T-helper 2 cell treated with Interferon-gamma antibody and Interleukin-4, amounts not matched to agents 100 ng/mL and 5 ng/mL, for 36 hours (primary cell): ENCODE measurements at places on chromosomes 5 and 9. TPM values are rescaled to one million over a fixed set of nuclear protein-coding genes. Genes with fewer than 3 reads are reported as not detected.

WDR38 gene
- not detected in 2 replicates for total RNA-seq

DCTN4 gene
- 40.6 and 42.0 TPM in 2 replicates for total RNA-seq

RAB3C gene
- total RNA-seq, result not detected in 2 replicates

PGM5 gene
- total RNA-seq, result not detected in 2 replicates

GRIN3A gene
- total RNA-seq, result not detected in 2 replicates

SNCAIP gene
- not detected in 2 replicates for total RNA-seq

CCDC187 gene
- 0.02 TPM in 1 of 2 replicates, not detected in the other for total RNA-seq

NR3C1 gene
- 50.7 and 51.2 TPM in 2 replicates for total RNA-seq

GRHPR gene
- 50.9 and 52.3 TPM in 2 replicates for total RNA-seq

COL23A1 gene
- total RNA-seq, result 0.07 and 0.09 TPM in 2 replicates

SHLD3 gene
- total RNA-seq, result 4.3 and 5.8 TPM in 2 replicates

IFNA13 gene
- total RNA-seq, result not detected in 2 replicates

TCF7 gene
- 30.8 and 31.8 TPM in 2 replicates for total RNA-seq

TPPP gene
- 0.18 and 0.34 TPM in 2 replicates for total RNA-seq

PLEKHG4B gene
- total RNA-seq, result not detected in 2 replicates

PRLR gene
- not detected in 2 replicates for total RNA-seq

LCN15 gene
- total RNA-seq, result not detected in 2 replicates

OXCT1 gene
- 64.6 and 69.1 TPM in 2 replicates for total RNA-seq

DNM1 gene
- 0.32 and 0.41 TPM in 2 replicates for total RNA-seq

IL31RA gene
- 0.09 and 0.14 TPM in 2 replicates for total RNA-seq

IFNA2 gene
- total RNA-seq, result not detected in 2 replicates

RPL37 gene
- 1,530 and 1,537 TPM in 2 replicates for total RNA-seq

TLX3 gene
- total RNA-seq, result not detected in 2 replicates

NR6A1 gene
- total RNA-seq, result 0.25 and 0.50 TPM in 2 replicates

TRIM7 gene
- 0.66 and 1.0 TPM in 2 replicates for total RNA-seq

IFNA7 gene
- not detected in 2 replicates for total RNA-seq

TAS2R1 gene
- total RNA-seq, result not detected in 2 replicates

NIPAL4 gene
- total RNA-seq, result 0.48 and 0.82 TPM in 2 replicates

ZDHHC11 gene
- total RNA-seq, result 20.6 and 21.5 TPM in 2 replicates

NMUR2 gene
- not detected in 2 replicates for total RNA-seq

XPA gene
- total RNA-seq, result 13.2 and 15.8 TPM in 2 replicates

ITGA1 gene
- total RNA-seq, result 3.2 and 4.6 TPM in 2 replicates

SLC34A3 gene
- not detected in 2 replicates for total RNA-seq

FAM221B gene
- not detected in 2 replicates for total RNA-seq

COL15A1 gene
- 0.20 and 0.23 TPM in 2 replicates for total RNA-seq

SCAI gene
- total RNA-seq, result 12.2 and 14.1 TPM in 2 replicates

ZNF354C gene
- total RNA-seq, result 3.7 TPM in 2 replicates

SLC6A19 gene
- not detected in 2 replicates for total RNA-seq

GRIN1 gene
- 0.05 TPM in 1 of 2 replicates, not detected in the other for total RNA-seq

CA9 gene
- 0.27 and 0.30 TPM in 2 replicates for total RNA-seq

GCNT4 gene
- 0.27 and 0.39 TPM in 2 replicates for total RNA-seq

CNTLN gene
- 1.7 and 1.8 TPM in 2 replicates for total RNA-seq

SLC46A2 gene
- not detected in 2 replicates for total RNA-seq

MVB12B gene
- total RNA-seq, result 0.80 and 1.0 TPM in 2 replicates

EQTN gene
- not detected in 2 replicates for total RNA-seq

SLC22A5 gene
- 3.4 and 4.8 TPM in 2 replicates for total RNA-seq

KCNV2 gene
- total RNA-seq, result not detected in 2 replicates
